ENCODE measurements at places on chromosomes 3 and 15. TPM values are rescaled to one million over a fixed set of nuclear protein-coding genes. Genes with fewer than 3 reads are reported as not detected.

The PPP2R3A gene
- 0.22 TPM for total RNA-seq

The PPCDC gene
- total RNA-seq: 15.2 TPM

The MGLL gene
- total RNA-seq: 0.18 TPM

The B3GALNT1 gene
- 2.0 TPM for total RNA-seq

The ADAMTS7 gene
- total RNA-seq: 0.13 TPM

The ATP8B4 gene
- total RNA-seq: 0.51 TPM

The CNTN3 gene
- total RNA-seq: not detected

The SPTSSB gene
- 0.07 TPM for total RNA-seq

DNA sequence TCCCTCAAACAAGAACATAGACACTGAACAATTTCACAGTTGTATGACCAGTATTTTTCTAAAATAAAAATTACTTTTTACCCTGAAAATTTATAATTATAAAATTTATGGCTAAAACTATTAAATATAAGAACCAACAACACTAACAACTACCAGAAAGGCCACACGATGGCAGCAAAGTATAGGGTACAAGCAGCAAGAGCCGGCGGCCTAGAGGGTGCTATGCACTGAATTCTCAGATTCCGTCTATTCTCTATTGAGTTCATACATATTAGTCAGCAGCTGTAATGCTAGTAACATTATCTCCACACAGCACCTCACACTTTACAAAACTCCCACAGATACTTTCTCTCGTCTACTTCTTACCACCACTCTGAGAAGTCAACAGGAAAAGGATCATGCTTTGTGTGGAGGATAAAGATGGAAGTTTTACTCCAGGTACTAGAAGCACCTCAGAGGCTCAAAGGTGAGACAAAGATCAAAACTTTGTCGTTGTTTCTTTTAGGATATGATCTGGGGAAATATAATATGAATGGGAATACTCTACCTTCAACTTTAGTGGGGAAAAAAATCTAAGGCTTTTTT is 160.5 kb downstream of the FGF12 start:
- peak; percentile 65 for DNase-seq

DNA sequence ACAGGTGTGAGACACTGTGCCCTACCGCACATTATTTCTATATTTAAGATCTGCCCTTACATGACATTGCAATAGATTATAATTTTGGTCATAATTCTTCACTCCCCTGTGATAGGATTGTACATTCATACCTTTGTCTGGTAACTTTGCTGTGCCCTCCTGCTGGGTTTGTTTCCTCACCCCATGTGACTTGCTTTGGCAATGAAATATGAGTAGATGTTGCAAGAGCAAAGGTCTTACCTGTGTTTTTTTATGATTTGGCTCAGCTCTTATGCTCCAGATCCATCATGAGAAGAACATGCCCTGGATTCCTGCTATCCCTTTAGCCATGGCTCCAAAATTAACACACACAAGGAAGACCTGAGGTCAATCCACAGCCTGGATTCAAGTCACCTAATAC is 137.7 kb upstream of the EOMES start:
- DNase-seq: no peak

- DNase-seq: peak; percentile 21
These were observed 61.6 kb downstream of the STAG1 start for GRCh38 chr3:136690599-136690998.

DNA sequence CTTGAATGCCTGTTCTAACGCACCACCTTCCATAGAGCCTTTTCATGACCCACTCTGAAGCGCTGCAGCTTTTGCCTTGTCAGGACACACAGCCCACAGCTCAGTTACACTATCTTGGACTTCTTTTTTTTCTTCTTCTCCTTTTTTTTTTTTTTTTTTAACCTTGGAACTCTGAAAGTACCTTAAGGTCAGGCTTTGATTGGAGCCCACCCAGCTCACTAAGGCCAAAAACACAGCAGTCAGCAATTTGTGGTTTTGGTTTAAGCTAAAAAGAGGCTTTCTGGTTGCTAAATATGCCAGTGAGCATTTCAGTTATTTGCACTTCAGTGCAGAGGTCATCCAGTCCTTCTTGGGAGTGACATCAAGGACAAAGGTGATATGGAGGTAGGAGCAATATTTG is 1.7 kb downstream of the SLC25A20 start:
- no peak for DNase-seq

GRCh38 chr3:49411535-49411967 is 225 bp downstream of the RHOA start:
- DNase-seq: peak; percentile 59

DNA sequence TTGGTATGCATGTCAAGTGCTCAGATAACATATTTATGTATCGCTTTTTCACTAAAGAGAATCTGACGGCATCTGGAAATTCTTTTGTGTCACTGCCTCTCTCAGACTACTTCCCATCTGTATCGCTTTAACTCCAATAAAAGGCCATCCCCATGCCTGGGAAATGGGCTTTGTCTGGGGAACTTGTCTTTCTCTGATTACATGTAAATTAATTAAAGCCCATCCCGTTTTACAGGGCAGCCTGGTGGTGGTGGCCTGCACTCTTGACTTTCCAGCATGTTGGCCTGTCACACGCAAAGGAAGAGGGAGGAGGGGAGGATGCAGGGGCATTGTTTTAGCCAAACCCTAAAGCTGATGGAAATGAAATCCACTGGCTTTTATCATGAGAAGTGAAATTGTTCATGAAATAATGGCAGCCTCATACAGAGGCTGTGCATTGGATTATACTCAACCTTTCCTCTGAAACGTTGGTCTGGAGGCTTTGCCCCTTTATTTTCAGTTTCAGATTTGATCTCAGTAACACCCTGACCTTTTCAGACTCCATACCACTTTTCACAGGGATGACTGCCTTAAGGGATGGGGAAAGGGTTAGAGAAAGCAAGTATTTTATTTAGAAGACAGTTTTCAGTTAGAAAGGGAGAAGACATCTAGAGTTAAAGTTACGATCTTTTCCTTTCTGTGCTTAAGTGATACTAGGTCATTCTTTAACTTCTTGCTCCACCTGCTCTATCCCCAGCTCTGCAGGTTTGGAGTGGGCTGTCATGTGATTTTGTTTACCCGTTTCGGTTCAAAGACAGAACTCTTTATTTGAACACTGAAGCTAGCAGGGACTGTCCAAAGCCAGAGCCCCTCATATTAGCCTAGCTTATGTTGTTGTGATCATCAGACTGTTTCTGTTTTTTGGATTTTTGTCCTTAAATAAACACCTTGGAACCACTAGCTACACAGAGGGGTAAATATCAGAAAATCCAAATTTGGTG is 94.6 kb upstream of the CTDSPL start:
- no peak for DNase-seq

GRCh38 chr3:186361762-186362536 is at the start of gene DGKG:
TSS of gene DGKG (minus strand) at chr3:186362234. CDS start at chr3:186320459, 41,775 bp downstream.
- DNase-seq: no peak

- no peak for DNase-seq
These were observed 16.8 kb upstream of the CHD2 start for GRCh38 chr15:92883163-92883875.

GRCh38 chr3:81726735-81727134 is 34.7 kb downstream of the GBE1 start:
- DNase-seq: no peak

DNA sequence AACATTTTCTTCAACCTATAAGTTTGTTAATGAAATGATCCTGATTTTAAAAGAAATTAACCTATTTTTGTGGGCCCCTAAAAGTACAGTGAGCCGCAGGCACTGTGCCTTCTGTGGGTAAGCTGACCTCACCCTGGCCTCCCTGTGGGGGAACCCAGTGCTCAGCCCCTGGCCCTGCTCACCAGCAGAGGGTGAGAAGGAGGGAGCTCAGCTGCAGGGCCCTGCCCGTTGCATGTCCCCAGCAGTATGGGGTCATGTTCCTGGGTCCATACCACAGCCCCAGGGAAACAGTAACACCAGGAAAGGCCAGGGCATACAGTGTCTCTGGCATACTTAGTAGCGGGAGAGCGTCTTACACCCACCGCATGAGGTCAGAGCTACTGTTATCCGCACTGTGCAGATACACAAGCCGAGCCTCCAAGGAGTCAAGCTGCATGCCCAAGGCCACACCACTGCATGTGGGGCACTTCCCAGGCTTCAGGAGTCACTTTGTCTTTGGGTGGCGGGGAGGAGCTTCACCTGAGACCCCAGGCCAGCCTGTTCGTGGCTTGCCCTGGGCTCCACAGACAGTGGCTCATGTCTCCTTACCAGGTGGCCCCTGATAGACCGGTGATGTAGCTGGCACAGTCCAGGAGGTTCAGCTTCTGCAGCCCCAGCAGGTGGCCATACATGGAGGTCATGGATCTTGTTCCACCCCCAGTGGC is 22.6 kb upstream of the EHD4 start:
- no peak for DNase-seq

- peak; percentile 61 for DNase-seq
These were observed at the start of gene SOX2 for GRCh38 chr3:181711325-181712135. TSS of gene SOX2 (plus strand) at chr3:181711925. CDS start at chr3:181712361, 436 bp downstream.

DNA sequence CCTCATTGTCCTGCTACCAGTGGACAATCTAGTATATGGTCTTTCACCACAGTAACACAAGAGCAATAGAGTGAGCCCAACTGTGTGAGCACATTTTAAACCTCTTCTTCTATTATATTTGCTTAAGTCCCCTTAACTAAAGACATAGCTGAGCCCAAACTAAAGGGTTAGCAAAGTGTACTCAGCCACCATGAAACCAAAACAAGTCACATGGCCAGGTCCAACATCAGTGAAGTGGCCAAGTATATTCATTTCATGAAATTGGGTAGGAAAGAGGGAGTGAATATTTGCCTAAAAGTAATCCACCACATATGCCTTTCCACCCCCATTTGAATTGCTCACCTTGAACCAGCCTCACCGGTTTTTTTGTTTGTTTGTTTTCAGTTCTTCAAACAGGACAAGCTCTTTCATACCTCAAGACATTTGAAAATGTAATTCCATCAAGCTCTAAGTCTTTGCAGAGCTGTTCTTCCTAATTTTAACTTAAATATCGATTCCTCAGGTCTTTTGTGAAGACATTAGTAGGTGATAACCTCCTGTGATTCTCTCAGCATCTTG is 327.0 kb upstream of the SEMA6D start:
- DNase-seq: no peak

DNA sequence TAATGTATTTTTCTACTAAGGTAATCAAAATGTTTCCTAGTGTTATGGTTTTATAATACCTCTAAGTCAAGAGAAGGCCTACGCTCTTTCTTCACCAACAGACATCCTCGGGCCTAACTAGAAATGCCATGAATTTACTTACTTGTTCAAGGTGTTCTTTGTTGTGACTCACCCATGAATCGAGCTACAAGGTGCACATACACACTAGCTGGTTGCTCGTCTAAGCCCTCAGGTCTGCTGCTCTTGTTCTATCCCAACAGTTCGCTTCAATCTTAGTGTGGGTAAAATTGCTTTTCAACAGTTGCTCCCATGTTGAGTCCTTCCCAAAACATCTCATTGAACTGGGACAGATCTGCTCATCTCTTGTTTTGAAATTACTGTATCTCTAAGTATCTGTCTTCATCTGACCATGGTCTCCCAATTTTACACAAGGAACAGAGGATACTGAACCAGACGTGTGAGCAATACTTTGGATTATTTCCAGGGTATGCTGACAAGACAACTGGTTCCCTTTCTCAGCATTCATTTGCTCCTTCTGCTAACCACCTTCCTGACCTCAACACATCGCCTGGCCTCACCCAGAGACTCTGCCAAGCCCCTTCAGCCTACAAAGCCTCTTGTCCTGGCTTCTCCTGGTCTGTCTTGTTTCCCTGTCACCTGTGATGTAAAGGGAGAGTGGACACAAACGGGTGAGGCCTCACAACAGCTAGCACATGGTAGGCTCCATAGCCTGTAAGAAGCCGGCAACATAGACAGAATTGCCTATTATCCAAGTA is 84.2 kb downstream of the NEDD4 start:
- no peak for DNase-seq

GRCh38 chr3:101685050-101685400 is 1.5 kb downstream of the RPL24 start:
- no peak for DNase-seq

- no peak for DNase-seq
These were observed 460.4 kb upstream of the NAALADL2 start for GRCh38 chr3:174398761-174399160.

GRCh38 chr15:65812916-65813315 is 20.8 kb upstream of the DENND4A start:
- no peak for DNase-seq

DNA sequence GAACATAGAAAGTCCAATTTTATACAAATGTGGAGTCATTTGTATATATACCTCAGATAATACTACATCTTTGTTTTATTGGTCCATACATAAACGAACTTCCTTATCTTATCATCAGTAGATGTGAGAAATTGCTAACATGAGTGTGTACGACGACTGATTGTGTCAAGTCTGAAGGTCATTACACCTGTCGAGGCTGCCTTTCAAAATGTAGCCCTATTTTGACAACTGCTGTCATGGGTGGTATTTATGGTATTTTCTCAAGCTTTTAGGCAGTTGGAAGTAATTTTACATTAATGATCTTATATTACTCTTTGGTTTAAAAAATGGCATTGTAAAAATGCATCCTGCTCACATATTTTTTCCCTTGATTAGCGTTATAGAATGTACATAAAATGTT is 183.7 kb upstream of the DNAJC19 start:
- no peak for DNase-seq

DNA sequence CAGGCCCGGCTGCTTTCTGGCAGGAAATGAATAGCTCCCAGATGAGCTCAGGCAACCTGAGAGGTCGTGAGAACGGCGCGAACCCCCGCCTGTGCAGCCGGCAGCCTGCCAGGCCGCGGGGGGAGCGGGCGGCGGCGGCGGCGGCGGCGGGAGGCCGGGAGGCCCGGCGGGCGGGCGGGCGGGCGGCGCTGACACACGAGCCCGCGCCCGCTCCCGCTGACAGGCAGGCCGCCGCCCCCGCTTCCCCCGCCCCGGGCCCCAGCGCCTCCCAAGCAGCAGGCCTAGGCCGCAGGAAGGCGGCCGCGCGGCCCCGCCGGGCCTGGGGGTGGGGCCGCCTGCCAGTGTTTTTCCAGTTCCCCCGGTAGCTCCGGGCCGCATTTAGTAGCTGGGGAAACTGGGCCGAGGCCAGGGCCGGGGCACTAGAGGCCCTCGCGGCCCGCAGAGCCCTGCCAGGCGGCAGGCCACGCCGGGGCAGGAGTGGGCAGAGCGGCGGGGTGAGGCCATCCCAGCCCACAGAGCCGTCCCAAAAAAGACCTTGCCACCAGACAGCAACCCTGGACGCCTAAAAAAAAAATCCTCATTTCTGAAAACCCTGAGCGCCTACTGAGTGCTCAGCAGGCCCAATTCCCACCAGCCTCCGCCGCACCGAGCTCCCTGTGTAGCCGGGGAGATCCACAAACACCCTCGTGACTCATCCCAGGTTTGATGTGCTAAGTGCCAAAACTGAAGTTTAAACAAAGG is 5.6 kb downstream of the HES1 start:
- peak; percentile 89 for DNase-seq

Data from K562 (cell line).